ENCODE measurements at places on chromosomes 6 and 20. TPM values are rescaled to one million over a fixed set of nuclear protein-coding genes. Genes with fewer than 3 reads are reported as not detected.
A peak's percentile ranks its signal among the peaks of the same experiment; 100 is the strongest.

The BANF2 gene
- not detected for total RNA-seq

DNA sequence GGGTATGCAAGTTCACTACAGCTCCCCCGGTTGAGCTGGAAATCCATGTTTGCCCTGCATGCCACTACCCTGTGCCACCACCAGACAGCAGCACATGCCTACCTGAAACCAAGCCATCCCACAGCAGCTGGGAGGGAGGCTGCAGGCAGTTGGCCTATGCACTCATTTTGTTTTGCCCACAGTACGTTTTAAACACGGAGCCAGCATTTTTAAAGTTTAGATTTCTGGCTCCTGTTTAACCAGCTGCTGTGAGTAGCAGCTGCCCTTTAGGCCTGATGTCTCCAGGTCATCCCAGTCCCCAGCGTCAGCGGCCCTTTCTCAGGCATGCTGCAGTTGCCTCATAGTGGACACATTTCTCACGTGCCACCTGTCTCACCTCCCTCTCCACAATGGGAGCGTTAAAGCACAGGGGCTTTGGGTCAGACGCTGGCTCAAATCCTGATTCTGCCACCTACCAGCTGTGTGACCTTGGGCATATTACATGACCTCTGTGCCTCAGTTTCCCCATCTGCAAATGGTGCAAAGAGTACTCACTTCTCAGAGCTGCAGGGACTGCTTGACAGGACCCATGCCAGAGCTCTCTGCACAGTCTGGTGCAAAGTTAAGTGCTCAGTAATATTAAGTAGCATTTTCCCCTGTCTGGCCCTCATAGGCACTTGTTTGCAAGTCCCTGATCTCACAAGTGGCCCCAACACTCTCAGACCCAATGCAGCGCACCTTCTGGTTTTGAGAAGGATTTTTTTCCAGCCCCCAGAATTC, 8.2 kb upstream of the UBE2V1 start:
- H3K27me3 ChIP-seq, result no peaks in the 10 kb centered on the region
- no peak overlapping the region for H3K4me3 ChIP-seq
- H3K36me3 ChIP-seq, result peaks cover 14% of the 10 kb centered on the region
- peaks cover 7% of the 10 kb centered on the region for H3K4me1 ChIP-seq
- peak; percentile 57 for DNase-seq

GRCh38 chr6:71386215-71386614, 97.6 kb downstream of the OGFRL1 start:
- no peaks in the 10 kb centered on the region for H3K36me3 ChIP-seq
- H3K4me3 ChIP-seq, result no peak overlapping the region
- H3K27ac ChIP-seq, result no peak overlapping the region

DNA sequence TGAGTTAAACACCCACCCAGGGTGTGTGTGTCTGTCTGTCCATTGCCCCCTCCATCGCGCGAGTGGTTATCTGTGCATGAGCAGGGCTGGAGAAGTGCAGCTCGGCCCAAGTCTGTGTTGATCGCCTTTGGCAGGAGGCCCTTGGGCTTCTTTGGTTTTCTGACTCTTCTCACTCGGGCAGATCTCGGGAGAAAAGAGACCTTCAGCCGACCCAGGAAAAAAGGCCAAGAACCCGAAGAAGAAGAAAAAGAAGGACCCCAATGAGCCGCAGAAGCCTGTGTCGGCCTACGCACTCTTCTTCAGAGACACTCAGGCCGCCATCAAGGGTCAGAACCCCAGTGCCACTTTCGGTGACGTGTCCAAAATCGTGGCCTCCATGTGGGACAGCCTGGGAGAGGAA, 132.9 kb downstream of the JPH2 start:
- no peak overlapping the region for H3K4me3 ChIP-seq
- no peaks in the 10 kb centered on the region for H3K27me3 ChIP-seq
- DNase-seq, result no peak
- H3K4me1 ChIP-seq, result peaks cover 4% of the 10 kb centered on the region
- H3K27ac ChIP-seq, result no peak overlapping the region
- H3K36me3 ChIP-seq, result peaks cover 6% of the 10 kb centered on the region

DNA sequence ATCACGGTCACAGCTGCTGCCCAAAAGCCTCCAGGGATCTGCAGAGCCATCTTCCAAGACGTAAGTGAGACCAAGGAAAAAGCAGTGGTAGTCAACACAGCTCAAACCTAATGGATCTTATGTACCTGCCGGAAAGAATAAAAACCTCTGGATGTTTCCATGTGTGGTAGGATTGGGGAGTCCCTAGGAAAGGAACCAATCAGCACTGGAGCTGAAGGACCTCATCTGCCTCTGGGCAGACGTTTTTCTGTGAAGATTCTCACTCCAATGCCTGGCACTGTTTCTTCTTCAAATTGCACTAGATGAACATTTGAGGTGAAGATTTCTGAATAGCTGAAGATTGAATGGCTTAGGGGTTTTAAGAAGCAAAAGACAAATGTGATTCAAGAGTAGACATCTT, at the start of gene HLA-DQB2:
TSS of gene HLA-DQB2 (minus strand) at position 112 of the 400 bp plus-strand sequence. CDS start at position 50, 62 bp downstream.
- H3K27me3 ChIP-seq, result peaks cover 19% of the 10 kb centered on the region
- no peaks in the 10 kb centered on the region for H3K36me3 ChIP-seq
- H3K27ac ChIP-seq, result no peak within 1 kb of the TSS
- no peak within 1 kb of the TSS for H3K4me3 ChIP-seq

DNA sequence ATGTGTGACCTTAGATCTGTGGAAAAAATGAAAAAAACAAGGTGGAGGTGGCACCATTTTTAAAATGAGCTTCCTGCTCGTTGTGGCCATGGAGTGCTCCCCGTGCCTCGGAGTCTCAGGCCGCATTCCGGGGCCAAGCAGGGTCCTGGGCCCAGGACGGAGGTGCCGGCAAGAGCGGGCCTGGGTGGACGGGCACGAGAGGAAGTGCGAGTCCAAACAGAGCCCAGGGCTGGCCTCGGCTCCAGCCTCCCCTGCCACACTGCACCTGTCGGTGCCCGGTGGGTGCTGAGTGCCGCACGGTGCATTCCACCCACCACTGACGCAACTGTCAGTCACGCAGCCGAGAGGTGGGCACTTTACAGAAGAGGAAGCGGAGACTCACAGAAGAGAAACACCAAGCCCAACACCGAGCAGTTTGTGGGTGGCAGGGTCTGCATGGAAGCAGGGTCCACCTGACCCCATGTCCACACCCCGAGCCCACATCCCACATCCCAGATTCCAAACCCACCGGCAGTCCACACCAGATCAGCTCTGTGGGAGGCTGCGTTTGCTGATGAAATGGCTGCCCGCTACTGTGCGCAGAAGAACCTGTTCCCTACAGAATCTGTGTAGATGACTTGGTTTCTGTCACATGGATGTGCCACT, 97.7 kb downstream of the PSMB1 start:
- H3K27me3 ChIP-seq, result no peaks in the 10 kb centered on the region
- no peak overlapping the region for H3K27ac ChIP-seq
- no peak for DNase-seq
- no peaks in the 10 kb centered on the region for H3K36me3 ChIP-seq

- H3K27me3 ChIP-seq, result peaks cover 3% of the 10 kb centered on the region
- H3K27ac ChIP-seq, result no peak overlapping the region
- DNase-seq, result no peak
- no peaks in the 10 kb centered on the region for H3K4me1 ChIP-seq
- H3K4me3 ChIP-seq, result no peak overlapping the region
These were observed 233.2 kb upstream of the SOX4 start for GRCh38 chr6:21360336-21360735.

- no peak overlapping the region for H3K4me3 ChIP-seq
- H3K36me3 ChIP-seq, result no peaks in the 10 kb centered on the region
- H3K4me1 ChIP-seq, result peaks cover 9% of the 10 kb centered on the region
- no peak overlapping the region for H3K27ac ChIP-seq
- no peak for DNase-seq
- no peaks in the 10 kb centered on the region for H3K27me3 ChIP-seq
These were observed 17.1 kb upstream of the C20orf144 start for GRCh38 chr20:33645072-33645358.

DNA sequence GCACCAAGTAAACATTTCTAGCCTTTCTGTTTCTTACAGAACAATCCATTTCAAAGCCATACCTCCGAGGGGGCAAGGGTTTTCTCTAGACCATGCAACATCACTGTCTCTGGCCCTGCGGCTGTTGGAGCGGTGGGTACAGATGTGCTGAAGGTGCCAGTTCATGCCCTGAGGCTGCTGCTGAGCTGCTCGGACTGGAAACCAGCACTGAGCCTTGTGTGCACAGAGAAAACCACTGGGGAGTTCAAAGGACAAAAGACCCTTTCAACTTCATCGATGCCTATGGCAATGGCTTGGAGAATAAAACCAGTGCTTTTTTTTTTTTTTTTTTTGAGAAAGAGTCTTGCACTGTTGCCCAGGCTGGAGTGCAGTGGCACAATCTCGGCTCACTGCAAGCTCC, 93.3 kb upstream of the IYD start:
- H3K27ac ChIP-seq, result no peak overlapping the region
- no peak overlapping the region for H3K4me3 ChIP-seq
- H3K36me3 ChIP-seq, result no peaks in the 10 kb centered on the region
- peaks cover 20% of the 10 kb centered on the region for H3K27me3 ChIP-seq

The VSTM2L gene
- total RNA-seq, result not detected

DNA sequence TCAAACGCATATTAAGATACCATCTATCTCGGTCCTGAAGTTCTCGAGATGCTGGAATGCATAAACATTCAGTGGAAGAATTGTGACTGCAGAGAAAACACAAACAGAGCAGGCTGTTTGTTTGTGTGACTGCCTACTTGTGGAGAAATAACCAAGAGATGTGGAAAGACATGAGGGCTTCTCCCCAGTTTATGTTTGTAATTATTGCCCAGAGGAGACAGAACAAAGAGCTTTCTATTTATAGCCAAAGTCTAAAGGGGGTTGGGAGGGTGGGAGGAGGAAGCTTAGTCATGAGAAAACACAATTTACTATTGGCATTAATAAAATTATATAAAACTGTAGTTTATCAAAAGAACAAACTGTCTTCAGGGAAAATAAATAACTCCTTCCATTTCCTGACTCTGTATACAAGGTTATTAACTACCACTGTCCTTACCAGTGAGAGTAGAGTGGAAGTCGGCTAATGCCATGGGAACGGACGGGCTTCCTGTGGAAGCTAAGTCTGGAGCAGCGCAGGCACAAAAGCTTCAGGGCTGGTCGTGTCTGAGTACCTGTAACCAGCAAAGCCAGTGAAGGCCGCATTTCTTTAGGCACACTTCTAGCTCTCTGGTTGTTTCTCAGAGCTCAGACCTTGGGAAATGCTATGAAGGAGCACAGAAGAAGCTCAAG, 200.2 kb upstream of the SUPT3H start:
- H3K4me1 ChIP-seq, result peaks cover 5% of the 10 kb centered on the region
- no peaks in the 10 kb centered on the region for H3K27me3 ChIP-seq
- no peak overlapping the region for H3K27ac ChIP-seq
- no peak overlapping the region for H3K4me3 ChIP-seq

GRCh38 chr20:42740226-42740870, 449.4 kb downstream of the PTPRT start:
- no peaks in the 10 kb centered on the region for H3K36me3 ChIP-seq
- no peak overlapping the region for H3K27ac ChIP-seq
- no peak overlapping the region for H3K4me3 ChIP-seq
- H3K27me3 ChIP-seq, result no peaks in the 10 kb centered on the region
- no peak for DNase-seq

DNA sequence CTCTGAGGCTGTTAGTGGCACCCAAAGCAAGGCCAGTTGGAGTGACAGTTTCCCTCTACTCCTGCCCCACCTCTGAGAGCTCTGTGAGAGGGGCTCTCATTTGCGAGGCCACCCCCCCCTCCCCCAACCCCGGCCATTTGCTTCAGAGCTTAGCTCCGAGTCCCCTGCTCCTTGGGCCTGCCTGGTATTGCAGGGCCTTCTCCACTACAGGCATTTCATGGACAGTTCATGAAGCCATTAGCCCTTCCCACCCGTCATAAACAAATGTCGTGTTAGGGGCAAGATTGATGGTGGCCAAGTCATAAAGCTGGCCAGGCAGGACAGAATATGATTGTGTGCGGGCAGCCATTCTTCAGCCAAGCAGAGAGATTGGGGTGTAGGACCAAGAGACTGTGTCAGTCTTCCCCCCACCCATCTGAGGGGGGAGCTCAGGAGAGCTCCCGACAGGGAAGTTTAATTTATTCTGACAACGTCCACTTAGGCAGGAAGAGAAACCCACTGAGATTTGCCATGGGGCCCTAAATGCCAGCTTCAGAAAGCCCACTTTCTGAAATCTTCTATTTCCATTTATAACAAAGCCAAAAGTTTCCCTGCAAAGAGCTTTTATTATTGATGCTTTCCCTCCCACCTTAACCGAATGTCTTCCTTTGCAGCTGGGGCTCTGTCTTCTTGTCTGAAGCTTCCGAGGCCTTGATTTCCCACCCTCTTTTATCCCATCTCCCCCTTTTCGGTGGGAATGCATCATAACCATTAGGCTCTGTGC, 7.2 kb downstream of the FOXC1 start:
- H3K36me3 ChIP-seq, result no peaks in the 10 kb centered on the region
- DNase-seq, result no peak
- no peak overlapping the region for H3K4me3 ChIP-seq

The KIF25 gene
- total RNA-seq, result not detected

DNA sequence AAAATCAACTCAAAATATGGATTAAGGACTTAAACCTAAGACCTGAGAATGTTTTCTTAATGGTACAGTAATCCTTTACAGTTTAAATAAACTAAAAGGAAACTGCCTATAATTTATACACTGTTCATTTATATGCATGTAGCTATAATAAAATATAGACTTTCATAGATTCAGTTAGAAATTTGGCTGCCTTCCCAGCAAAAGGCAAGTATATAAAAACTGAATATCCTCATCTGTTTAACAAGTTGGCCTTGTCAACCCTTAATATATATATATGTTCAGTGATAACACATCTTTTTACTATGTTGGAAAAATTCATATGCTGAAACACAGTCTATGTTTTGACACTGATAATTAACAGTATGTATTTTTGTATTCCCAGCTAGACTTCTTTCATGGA, 123.1 kb downstream of the GRIK2 start:
- DNase-seq, result no peak
- H3K27me3 ChIP-seq, result no peaks in the 10 kb centered on the region
- H3K36me3 ChIP-seq, result no peaks in the 10 kb centered on the region
- no peaks in the 10 kb centered on the region for H3K4me1 ChIP-seq
- no peak overlapping the region for H3K4me3 ChIP-seq
- no peak overlapping the region for H3K27ac ChIP-seq

- H3K27me3 ChIP-seq, result peaks cover 52% of the 10 kb centered on the region
- no peak for DNase-seq
- no peak overlapping the region for H3K4me3 ChIP-seq
- H3K4me1 ChIP-seq, result no peaks in the 10 kb centered on the region
- no peak overlapping the region for H3K27ac ChIP-seq
- H3K36me3 ChIP-seq, result no peaks in the 10 kb centered on the region
These were observed 119.6 kb downstream of the KIF13A start for GRCh38 chr6:17867880-17868279.

GRCh38 chr6:53765270-53765669, 29.5 kb upstream of the LRRC1 start:
- H3K36me3 ChIP-seq, result no peaks in the 10 kb centered on the region
- peaks cover 17% of the 10 kb centered on the region for H3K27me3 ChIP-seq
- no peak overlapping the region for H3K27ac ChIP-seq
- no peak overlapping the region for H3K4me3 ChIP-seq

The TEAD3 gene
- total RNA-seq, result 0.66 TPM
